KG1 (cell line): ENCODE measurements at places on chromosomes 2 and 18.

DNA sequence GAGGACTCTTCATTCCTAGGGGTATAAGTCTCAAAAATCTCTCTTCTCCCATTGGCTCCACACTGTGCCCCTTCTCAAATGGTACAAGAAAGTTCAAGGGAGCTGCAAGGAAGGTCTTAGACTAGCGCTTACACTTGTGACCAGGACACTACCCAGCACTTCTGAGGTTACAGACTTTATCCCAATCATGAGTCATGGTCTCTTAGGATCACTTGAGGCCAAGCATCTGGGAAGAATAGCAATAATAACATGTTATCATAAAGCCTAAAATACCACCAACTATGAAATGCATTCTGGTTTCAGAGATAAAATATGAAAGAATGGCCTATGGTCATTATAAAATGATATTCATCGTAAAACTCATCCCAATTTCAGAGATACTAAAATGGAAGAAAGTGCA is 309.9 kb upstream of the PKDCC start:
- DNase-seq: no peak

DNA sequence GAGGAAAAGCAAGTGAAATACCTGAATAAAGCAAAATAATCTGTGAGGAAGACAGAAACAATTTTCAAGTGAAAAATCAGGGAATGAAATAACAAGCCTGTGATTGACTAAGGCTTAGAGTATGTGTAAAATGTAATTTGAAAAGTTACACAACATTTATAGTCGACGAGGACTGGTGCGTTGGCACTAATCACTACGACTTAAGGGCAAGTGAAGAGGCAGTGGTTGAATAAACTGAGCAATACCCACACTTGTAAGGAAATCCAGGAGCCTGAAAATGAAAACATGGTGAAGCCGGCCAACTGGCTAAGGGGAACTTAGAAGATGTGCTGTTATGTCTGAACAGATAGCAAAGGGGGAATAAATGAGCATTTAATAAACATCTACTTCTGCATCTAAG is 13.4 kb downstream of the DOK1 start:
- no peak for DNase-seq

GRCh38 chr18:47163241-47163640 is 12.9 kb downstream of the IER3IP1 start:
- no peak for DNase-seq

- DNase-seq: peak; percentile 33
Observed at GRCh38 chr2:219402665-219403515, 15.2 kb upstream of the DNPEP start.

- no peak for DNase-seq
Observed at GRCh38 chr2:241047253-241048010, 49.0 kb downstream of the SNED1 start.

DNA sequence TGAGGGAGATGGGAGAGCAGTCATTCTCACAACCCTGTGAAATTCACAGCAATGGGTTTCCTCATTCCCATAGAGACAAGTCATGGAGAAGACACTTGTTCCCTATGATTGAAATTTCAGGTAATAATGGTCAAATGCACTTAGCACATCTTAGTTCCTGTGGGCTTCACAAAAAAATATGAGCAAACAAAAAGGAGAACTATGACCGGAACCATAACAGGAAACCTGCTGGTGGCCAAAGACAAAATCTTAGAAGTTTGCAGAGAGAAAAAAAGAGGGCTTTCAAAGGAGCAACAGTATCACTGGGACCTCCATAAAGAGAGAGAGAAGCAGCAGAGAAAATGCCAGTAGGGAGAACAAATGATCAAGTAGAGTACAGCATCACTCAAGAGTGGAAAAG is 138.9 kb upstream of the APCDD1 start:
- no peak for DNase-seq

DNA sequence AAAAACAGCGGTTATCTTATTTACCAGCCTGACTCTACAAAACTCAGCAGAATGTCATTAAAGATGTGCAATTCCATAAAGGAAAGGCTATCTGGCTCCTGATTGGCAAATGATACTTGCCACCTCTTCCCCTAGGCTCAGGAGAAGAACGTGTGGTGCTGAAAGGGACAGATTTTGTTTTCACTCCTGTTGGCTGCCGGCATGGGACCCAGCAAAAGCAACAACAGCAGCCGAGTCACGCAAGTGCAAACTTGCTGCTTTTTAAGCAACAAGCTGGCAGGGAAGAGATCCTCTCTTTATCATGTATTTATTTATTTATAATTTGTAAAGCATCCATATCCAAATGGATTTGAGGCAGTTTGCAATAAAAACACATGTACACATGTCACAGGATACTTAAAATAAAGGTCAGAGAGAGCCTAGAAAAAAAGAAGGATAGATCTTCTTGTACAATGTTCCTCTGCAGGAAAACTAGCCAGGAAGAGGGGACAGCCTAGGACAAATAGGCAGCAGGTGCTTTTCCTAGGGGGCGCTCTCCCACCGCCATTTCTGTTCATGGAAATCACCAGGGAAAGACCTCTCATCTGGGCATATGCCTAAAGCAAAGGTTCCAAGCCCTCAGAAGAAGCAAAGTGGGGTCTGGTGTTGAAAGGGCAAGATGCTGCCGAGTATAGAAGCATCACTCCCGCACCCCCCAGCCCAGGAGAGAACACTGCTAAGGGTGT is 799.3 kb downstream of the BCL11A start:
- no peak for DNase-seq

- DNase-seq: no peak
Observed at GRCh38 chr2:171959998-171960397, 37.7 kb downstream of the HAT1 start.

DNA sequence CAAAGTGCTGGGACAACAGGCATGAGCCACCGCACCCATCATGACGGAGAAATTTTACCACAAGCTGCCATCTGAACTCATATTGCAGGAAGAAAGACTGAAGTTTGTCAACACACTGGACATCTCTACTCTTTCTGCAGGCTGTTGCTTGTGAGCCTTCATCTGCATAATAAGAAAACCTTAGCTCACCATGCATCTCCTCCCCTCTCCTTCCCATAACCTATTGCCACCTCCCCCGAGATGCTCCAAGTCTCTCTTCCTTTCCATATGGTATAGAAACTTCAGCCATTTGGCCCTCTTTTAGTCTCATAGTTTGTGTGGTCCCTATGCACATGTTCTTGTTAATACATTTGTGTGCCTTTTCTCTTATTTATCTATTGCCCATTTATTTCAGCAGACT is 19.1 kb upstream of the C2orf72 start:
- no peak for DNase-seq

- DNase-seq: no peak
Observed at GRCh38 chr2:83817511-83817910, 641.6 kb downstream of the SUCLG1 start.

- DNase-seq: no peak
Observed at GRCh38 chr2:37568565-37568964, 102.9 kb downstream of the CDC42EP3 start.

GRCh38 chr18:10050956-10051355 is 137.1 kb downstream of the VAPA start:
- DNase-seq: no peak

GRCh38 chr2:239169311-239170048 is 231.3 kb downstream of the HDAC4 start:
- no peak for DNase-seq

GRCh38 chr18:4233468-4233867 is 221.6 kb downstream of the DLGAP1 start:
- DNase-seq: no peak

GRCh38 chr18:10053861-10054260 is 140.0 kb downstream of the VAPA start:
- no peak for DNase-seq

- DNase-seq: no peak
Observed at GRCh38 chr2:223418604-223419199, 183.5 kb downstream of the SCG2 start.

DNA sequence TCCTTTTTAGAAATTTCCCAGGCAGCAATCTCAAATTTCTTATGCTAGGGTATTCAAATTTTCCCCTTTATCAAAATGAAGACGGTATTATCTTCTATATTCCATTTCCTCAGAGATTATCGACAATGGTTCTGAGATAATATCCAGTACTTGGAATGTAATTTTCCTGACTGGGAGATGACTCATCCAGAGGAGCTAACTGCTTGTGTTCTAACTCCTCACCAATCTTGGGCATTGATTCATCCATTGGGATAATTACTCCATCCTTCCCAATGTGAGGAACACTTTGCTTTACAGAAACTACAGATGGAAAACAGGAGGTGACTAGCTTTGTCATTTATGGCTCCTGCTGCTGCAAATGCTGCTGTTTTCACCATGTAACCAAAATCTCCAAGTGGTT is 239.4 kb upstream of the LYPD1 start:
- no peak for DNase-seq
